ENCODE measurements at places on chromosomes 7 and 10.

DNA sequence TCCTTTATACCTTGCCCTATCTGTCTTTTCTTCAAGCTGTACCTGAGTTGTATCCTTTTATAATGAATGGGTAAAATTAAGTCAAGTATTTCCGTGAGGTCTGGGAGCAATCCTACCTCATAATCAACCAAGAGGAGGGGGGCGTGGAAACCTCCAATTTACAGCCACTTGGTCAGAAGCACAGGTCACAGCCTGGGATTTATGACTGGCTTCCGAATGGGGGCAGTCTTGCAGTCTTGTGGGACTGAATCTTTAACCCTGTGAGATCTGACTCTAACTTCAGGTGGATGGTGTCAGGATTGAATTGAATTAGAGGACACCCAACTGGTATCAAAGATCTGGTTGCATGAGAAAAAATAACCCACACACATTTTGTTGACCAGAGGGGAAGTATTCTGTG is 23.5 kb upstream of the KCNMA1 start:
- DNase-seq: no peak

DNA sequence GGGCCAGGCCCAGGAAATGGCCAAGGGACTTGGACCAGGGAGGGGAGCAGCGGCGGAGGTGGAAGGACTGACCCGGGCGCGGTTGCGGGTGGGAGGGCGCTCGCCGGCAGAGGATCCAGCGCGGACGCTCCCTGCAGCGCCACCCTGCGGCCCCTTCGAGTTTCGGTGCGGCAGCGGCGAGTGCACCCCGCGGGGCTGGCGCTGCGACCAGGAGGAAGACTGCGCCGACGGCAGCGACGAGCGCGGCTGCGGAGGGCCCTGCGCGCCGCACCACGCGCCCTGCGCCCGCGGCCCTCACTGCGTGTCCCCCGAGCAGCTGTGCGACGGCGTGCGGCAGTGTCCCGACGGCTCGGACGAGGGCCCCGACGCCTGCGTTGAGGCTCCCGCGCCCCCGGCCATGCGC is 16.8 kb upstream of the ZNF467 start:
- DNase-seq: no peak

DNA sequence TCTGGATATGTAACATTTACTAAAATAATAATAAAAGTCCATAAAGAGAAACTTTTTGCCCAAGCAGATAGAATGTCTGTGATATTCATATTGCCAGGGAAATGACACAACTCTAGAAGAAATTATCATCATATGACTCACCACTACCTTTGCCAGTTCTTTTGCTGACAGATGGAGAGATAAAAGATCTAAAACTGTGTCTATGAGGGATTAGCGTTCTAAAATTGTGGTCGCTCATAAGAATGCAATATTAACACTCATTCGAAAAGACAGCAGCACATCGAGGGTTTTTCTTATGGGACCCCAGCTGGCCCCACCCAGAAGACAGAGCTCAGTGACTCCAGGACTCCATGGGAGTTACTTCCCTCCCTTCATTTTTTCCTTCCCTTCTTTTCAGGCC is 16.6 kb upstream of the LANCL2 start:
- DNase-seq: no peak

DNA sequence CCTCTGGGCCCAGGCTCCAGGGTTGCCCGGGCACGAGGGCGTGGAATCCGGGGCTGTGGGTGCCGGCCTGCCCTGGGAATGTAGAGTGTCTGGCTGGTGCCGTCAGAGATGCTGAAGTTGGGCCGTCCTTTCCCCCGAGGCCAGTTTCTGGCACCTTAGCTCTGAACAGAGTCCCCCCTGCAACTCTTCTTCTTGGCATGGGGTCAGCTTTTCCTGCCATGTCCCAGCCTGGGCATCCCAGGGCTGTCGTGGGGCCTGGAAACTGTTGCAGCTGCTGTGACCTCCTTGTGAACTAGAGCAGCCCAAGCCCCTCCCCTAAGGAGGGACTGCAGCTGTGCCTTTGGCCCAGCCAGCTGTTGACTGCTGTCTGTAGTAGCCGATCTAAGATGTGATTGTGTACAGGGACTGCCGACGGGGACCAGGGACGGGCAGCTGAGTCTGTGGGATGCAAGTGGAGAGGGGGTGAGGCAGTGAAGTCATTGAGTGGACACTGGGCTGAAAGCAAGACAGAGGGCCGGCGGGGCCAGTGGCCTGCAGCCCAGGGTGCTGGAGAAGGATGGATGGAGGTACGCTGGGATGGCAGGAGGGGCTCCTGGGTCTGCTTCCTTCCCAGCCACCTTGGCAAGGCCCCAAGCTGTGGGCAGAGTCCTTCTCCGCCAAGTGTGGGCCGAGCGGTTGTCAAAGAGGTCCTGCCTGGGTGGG is 35.8 kb downstream of the GBX1 start:
- DNase-seq: no peak

GRCh38 chr7:4154882-4155535 is 527.1 kb upstream of the FOXK1 start:
- DNase-seq: no peak

DNA sequence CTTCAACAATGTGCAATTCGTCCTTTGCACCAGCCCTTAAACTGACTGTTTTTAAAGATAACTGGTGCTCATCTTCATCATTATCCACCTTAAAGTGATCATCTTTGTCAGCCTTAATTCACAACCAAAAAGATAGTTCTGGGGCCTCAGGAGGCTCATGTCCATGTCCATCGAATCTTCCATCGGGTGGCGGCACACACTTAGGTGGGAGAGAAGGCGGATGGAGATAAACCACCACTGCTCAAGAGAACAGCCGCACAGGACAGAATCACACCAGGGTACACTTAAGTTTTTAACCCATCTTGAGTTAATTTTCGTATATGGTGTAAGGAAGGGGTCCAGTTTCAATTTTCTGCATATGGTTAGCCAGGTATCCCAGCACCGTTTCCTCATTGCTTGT is 24.8 kb downstream of the OIT3 start:
- DNase-seq: no peak

DNA sequence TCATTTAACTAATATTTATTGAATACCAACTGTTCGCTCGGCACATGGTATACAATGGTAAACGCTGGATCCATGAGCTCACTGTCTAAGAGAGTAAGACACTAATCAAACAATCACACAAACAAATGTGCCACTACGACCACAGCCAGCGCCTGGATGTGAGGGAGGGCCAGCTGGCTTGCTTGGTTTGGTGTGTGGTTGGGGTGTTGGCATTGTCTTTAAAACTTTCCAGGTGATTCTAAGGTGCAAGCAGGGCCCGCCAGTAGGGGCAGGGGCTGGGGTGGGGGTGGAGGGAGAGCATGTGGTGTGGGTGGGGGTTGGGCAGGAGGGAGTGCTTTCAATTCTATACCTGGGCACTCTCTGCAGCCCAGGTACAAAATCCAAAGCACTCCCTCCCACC is 31.6 kb downstream of the ADRA2A start:
- DNase-seq: no peak

GRCh38 chr7:89887489-89887888 is 266.8 kb upstream of the STEAP1 start:
- DNase-seq: no peak

GRCh38 chr10:112989826-112990225 is 39.8 kb downstream of the TCF7L2 start:
- DNase-seq: no peak

GRCh38 chr10:91909117-91909677 is at the start of gene FGFBP3:
Gene FGFBP3, minus strand, starts transcription at chr10:91909486. Its CDS starts 517 bp downstream, at chr10:91908969.
- DNase-seq: no peak

DNA sequence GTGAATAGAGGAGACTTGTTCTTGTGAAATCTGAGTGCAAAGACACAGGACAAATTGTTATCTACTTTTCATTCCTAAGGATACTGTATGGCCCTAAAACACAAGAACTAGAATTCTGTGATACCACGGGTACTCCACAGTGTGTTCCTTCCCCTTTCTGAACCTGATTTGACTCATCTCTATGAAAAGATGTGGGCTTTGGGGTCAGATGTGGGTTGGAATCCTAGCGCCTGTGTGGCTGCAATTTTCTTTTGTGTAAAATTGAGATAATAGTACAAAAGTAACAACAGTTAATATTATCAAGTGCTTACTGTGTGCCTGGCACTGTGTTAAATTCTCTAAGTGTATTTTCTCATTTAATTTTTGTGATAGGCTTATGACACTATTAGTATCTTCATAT is 8.1 kb downstream of the SRGN start:
- no peak for DNase-seq
